ENCODE measurements at places on chromosomes 7 and 10.
A peak's percentile ranks its signal among the peaks of the same experiment; 100 is the strongest.

DNA sequence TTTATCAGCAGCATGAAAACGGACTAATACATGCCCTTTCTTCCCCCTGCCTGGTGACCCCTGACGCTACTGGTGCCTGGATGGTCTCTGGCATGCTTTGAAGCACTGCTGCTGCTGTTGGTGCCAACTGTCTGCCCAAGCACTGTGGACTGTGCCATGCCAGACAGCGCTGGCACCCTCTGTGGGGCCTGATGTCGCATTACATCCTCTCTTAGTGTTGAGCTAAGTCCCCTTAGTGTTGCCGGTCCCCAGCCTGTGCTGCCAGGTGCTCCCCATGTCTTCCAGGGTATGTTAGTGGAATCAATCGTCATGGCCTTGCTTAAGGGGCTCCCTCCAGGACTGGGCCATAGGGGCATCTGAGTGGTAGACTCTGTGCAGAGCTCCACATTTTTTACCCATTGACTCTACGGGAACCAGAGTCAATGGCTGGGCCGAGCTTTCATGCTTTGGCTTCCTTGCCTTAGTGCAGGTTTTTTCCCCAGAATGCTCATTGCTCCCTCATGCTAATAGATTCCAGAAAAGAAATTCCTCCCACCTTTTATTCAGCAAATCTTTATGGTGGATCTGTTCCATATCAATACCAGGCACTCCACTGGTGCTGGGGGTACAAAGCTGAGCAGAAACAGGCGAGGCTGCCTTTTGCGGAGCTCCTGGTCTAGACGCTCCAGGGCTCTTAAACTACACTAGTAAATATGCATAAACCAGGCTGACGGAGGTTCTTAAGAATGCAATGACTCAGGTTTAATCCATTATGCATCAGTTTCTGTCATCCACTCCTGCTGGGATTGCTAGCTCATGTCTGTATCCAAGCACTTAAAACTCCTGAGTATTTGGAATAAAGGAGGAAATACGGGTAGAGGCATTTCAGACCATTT lies 21.8 kb upstream of the MRC1 start:
- DNase-seq, result no peak

DNA sequence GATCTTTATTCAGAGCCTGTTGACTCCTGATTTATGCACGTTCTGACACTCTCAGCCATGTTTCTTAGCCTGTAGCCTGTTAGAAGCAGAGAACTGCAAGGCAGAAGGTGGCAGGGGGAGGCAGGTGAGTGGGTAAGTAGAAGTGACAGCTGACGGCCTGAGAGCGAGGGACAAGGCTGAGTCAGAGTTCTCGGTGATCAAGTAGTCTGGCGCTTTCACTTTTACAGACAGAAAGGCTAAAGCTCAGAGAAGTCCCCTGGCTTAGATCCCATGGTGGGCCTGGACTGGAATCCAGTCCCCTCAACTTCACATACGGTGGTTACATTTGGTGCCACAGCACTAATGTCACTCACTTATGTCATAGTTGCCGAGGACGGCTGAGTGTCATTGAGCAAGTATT lies 139.0 kb downstream of the TACC2 start:
- no peak for DNase-seq

DNA sequence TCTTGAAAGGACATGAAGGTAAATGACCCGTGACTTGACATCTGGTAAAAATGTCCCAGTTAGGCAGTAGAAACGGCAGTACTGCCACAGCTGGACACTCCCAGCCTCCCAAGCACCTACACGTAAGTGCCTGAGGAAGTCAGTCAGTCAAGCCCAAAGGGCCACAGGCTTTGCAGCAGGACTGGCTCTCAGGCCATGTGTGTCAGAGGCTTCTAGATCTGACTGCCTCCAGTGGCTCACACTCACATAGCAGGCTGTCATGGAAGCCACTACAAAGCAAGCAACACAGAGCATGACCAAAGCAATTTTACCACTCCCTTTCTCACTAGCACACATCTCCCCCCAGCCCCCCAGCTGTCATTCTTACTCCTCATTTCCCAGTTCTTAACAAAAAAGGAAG lies 17.8 kb upstream of the CCNJ start:
- no peak for DNase-seq

- DNase-seq, result no peak
Observed at GRCh38 chr7:130430841-130431666, 9.8 kb downstream of the CEP41 start.

DNA sequence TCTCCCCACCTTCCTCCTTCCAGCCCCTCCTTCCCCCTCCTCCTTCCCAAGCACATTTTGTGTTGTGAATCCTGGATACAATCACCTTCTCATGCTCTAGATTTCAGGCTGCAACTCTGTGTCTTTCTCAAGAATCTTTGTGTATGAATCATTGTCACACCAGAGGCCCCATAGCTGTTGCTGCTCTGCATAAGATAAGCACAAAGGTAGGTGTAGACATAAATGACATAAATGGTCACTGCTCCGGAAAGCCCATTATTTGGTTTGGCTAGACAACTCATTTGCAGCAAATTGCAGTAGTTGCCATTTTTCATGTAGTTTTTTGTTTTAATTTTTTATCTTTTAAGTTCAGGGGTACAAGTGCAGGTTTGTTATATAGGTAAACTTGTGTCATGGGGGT lies 216.3 kb upstream of the NRP1 start:
- DNase-seq, result no peak

GRCh38 chr10:58281092-58281752 lies 12.3 kb downstream of the CISD1 start:
- DNase-seq, result no peak

- DNase-seq, result no peak
Observed at GRCh38 chr10:63711361-63711760, 190.2 kb downstream of the REEP3 start.

- DNase-seq, result peak; percentile 64
Observed at GRCh38 chr10:48684792-48685623, at the start of gene WDFY4. WDFY4 (plus strand) TSS chr10:48684873; CDS start chr10:48709733, 24,860 bp downstream.

GRCh38 chr10:22651276-22651980 lies 63.0 kb downstream of the PIP4K2A start:
- no peak for DNase-seq

DNA sequence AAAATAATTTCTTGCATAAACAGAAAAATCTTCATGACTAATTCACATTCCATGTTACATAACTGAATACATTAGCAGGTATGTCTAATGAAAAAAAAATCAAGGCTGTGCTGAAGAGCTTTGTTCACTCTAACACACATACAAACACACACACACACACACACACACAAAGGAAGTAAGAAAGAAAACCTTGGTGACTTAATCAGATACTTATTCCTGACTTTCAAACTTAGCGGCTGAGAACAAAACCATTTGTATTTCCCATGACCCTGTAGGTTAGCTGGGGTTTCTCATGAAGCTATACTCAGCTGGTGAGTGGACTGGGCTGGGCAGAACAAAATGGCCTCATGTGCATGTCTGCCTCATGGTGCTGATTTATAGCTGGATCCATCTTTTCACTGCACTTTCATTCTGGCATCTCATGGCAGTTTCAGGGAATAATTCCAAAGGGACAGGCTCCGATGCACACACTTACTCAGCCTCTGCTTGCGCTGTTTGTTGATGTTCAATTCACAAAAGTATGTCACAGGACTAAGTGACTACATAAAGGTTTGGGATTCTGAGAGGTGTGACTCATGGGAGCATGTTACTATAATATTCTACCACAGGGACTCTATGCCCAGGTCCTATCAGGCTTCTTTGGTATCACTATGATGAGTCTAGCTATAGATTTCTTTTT lies 161.2 kb downstream of the PCLO start:
- no peak for DNase-seq

DNA sequence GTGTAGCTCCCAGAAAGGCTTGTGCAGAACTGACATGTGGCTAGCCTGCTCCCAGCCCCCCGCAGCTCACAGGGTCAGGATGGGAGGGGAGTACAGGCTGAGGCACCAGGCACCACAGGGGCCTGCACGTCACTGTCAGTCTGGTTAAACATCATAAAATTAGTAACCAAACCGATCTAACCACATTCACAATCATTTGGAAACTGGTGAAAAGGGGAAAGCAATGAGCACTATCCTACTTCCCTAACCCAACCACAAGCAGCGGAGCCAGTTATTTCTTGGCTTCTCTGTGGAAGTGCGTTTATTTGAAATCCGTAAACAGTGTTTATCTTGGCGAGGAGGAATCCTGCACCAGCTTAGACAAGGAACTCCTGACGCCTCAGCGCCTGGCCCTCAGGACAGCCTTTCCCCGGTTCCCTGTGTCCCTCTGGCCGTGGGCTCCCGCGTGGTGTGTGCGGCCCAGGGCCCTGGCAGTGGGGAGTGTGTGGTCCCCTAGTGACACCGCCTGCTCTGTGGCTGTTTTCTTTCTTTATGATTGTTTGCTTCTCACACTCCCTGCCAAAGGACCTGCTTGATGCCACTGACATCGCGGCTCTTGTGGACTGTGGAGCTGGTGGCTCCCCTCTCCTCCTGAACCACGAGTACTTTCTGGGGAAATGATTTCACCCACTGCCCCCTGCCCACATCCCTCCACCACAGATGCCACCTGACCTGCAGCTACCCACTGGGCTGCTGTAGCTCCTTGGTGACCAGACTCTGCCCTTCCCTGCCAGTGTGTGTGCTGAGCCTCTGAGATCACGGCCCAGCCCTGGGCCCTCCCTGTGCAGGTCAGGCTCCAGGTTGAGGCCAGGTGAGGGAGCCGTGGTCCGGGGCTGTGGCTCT lies 38.0 kb downstream of the INPP5A start:
- no peak for DNase-seq

- DNase-seq, result no peak
Observed at GRCh38 chr7:101817471-101818286, at the start of gene CUX1. CUX1 (plus strand) TSS chr7:101817626; CDS start chr7:101817640, 14 bp downstream.

- DNase-seq, result no peak
Observed at GRCh38 chr10:31923389-31923788, 5.2 kb downstream of the ARHGAP12 start.

- DNase-seq, result peak; percentile 44
Observed at GRCh38 chr10:7525314-7526016, 114.6 kb upstream of the SFMBT2 start.

- no peak for DNase-seq
Observed at GRCh38 chr10:31149835-31150512, 118.3 kb upstream of the ZNF438 start.
